Epithelial cell of proximal tubule (primary cell): ENCODE measurements at places on chromosomes 12 and 14.

GRCh38 chr14:52906141-52906601 is 44.7 kb downstream of the FERMT2 start:
- peak; percentile 77 for DNase-seq

- DNase-seq: no peak
Observed at GRCh38 chr12:104243971-104244370, 28.4 kb downstream of the TXNRD1 start.

DNA sequence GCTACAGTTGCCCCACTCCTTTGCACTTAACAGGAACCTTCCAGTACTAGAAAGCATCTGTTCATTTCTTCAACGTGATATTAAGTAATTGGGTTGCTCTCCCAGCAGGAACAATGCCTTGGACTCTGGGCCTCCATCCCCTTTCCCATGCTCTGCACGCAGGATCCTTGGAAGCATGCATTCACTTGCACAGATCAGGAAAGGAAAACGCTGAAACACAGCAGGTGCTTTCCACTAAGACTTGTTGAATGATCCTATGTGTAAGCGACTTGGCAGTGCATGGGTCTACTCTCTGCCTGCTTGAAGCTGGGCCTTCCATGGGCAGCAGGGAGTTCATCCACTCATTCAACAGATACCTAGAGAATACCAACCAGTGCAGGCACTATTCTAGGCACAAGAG is 2.3 kb downstream of the LTBP2 start:
- DNase-seq: no peak

DNA sequence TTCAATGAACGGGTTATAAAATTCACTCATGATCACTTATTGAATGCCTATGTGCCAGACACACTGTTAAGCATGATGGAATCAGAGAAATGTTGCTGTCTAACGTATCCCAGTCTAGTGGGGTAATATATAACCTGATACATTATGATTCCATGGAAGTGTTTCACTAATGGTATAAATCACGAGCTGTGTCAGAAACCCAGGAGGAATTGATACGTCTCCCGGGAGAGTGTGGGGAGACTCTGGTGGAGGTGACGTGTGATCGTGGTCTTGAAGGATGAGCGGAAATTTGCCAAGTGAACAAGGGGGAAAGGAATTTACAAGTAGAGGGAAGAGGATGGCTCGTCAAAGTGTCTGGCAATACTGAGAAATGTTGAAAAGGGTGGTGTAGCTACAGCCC is 26.5 kb downstream of the MANSC1 start:
- DNase-seq: peak; percentile 47

DNA sequence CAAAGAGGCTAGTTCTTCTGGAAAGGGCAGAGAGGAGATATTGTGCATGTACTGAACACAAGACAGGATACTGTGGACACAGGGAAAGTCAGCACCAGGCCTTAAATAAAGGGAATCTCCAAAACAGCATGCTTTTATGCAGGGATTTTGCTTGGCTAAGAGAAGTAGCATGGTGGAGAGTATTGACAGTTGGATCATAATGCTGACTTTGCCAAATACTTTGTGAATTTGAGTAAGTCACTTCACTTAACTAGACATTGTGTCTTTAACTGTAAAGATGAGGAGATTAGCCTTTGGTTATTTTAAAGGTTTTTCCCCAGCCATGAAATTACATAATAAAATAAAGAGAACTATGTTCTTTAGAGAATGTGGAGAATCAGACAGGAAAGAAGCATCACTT is 24.5 kb downstream of the GALNT8 start:
- DNase-seq: no peak

DNA sequence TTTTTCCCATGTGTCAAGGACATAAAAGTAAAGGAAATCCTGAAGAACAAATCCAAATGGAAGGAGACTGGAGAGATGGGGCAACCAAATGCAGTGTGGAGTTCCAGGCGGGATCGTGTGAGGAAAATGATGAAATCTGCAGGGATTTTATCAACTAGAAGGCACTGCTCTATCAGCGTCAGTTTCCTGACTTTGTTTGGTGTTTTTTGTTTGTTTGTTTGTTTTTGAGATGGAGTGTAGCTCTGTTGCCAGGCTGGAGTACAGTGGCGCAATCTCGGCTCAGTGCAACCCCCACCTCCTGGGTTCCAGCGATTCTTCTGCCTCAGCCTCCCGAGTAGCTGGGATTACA is 43.3 kb upstream of the GPR132 start:
- DNase-seq: no peak
